OCI-LY7 (cell line): ENCODE measurements at places on chromosomes 4 and X. TPM values are rescaled to one million over a fixed set of nuclear protein-coding genes. Genes with fewer than 3 reads are reported as not detected.

GRCh38 chr4:118774989-118775388, 60.9 kb downstream of the SEC24D start:
- DNase-seq, result no peak

MEPE gene
- total RNA-seq, result not detected in 2 replicates

SHOX gene
- not detected in 2 replicates for total RNA-seq

SLBP gene
- 159 and 161 TPM in 2 replicates for total RNA-seq

MUC7 gene
- total RNA-seq, result not detected in 2 replicates
